Activated CD4-positive, alpha-beta T cell treated with anti-CD3 and anti-CD28 coated beads, Interleukin-2, Interleukin-4, amounts not matched to agents 100 ng/mL and 50 ng/mL, durations not matched to agents 16 hours and 8 hours (primary cell): ENCODE measurements at places on chromosomes 2 and 18.

- no peak for DNase-seq
Measured at GRCh38 chr2:197516393-197516761, 511 bp downstream of the MOB4 start.

GRCh38 chr2:143171817-143172216 is 42.6 kb downstream of the ARHGAP15 start:
- DNase-seq: no peak

DNA sequence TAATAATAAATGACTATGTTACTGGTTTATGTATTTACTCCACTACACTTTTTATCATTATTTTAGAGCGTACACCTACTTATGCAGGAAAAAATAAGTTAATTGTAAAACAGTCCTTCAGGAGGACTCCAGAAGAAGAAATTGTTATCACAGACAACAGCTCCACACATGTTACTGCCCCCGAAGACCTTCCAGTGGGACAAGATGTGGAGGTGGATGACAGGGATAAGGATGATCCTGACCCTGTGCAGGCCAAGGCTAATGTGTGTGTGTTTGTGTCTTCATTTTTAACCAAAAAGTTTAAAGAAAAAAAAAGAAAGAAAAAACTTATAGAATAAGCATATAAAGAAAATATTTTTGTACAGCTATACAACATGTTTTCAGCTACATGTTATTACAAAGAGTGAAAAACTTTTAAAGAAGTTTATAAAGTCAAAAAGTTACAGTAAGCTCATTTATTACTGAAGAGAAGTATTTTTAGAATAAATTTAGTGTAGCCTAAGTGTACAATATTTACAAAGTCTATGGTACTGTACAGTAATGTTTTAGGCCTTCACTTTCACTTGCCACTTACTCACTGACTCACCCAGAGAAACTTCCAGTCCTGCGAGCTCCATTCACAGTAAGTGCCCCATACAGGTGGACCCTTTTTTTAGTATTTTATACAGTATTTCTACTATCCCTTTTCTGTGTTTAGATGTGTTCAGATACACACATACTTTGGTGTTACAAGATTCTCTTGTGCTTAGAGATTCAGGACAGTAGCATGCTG is 7.5 kb downstream of the TGFBRAP1 start:
- DNase-seq: no peak

GRCh38 chr2:188511346-188511745 is 219.7 kb downstream of the GULP1 start:
- DNase-seq: no peak

DNA sequence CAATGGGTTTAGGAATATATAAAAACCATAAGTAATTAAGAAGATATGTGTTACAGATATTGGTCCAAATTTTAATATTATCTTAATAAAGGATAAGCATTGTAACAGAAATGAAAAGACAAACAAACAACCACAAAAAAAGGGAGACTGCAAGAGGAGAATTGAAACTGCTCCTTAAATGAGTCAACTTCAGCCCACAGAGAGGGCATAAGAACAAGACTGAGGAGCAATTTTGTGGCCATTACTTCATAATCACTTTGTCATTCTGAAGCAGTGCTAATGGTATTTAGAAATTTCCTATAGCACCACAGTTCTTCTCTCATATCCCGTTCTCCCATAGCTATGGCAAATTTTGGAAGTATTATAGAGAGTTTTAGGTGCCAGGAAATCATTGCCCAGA is 193.2 kb upstream of the HNMT start:
- DNase-seq: no peak

DNA sequence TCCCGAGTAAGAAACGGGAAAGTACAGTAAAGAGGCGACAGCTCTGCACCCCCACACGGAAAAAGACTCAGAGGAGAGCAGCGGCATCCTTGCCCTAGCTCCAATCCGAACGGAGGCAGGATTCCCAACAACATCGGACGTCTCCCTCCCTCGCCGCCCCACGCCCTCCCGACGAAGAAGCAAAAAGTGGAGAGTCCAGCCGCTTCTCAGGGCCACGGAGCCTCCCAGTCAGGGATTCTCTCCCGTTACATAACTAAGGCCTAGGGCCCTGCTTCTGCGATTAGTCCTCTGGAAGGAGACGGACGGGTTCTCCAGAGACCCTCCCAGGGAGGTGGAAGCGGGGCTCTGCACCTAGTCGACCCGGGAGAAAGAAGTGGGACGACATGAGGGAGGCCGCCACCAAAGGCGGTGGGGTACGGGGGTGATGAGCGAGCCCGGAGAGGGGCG is 587 bp downstream of the SUMO1 start:
- DNase-seq: peak; percentile 11

- no peak for DNase-seq
Measured at GRCh38 chr18:68803356-68803755, 5.5 kb downstream of the CCDC102B start.

DNA sequence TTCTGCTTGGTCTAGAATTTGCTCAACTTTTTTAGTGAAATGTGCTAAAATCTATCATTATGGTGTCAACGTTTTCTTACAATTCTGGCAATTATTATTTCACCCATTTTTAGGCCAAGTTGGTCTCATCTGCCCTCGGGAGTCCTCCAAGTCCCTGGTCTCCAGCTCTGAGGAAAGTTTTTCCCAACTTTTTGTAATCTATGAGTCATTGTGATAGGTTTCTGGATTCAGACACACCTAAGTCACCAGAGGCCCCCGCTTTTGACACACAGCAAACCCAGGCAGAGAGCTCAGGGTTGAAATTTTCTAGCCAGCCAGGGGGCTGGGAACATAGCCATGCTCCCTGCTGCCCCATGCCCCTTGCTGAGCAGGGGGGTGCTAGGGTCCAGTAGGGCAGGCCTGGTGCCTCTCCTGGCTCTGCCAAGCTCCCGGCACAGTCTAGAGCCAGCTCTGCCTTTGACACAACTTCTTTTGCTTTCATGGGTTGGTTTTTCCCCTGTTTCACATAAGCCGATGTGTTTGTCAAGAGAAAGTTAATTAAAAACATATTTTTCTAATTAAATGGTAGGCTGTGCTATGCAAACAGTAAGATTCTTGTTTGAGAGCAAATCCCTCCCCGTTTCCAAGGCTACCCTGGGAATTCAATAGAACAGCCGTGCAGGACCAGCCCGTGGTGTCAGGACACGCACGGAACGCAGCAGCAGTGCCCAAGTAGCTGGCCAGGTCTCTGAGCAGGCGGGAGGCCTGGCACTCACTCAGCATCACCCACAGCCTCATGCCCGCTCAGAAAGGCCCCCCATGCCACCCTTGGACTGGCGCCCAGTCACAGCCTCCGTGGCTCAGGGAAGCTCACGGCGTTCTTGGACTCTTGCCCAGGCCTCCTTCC is 25.5 kb upstream of the SNED1 start:
- no peak for DNase-seq

DNA sequence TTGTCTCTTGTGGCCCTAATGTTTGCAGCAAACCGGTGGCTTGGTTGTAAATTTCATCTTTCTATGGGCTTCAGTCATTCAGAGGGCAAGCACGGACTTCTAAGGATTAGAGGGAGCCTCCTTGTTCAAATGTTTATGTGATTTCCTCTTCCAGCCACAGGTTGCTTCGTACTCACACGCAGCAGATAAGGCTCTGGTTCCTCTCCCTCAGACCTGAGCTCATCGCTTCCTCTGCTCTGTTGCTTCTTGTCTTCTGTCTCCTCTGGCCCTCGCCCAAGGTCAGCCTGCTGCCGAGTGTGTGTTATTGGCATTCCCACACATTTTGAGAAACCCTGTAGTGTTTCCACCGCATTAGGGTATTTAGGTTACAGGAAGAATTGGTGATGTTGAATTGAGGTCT is 44.0 kb downstream of the MYL12B start:
- no peak for DNase-seq

DNA sequence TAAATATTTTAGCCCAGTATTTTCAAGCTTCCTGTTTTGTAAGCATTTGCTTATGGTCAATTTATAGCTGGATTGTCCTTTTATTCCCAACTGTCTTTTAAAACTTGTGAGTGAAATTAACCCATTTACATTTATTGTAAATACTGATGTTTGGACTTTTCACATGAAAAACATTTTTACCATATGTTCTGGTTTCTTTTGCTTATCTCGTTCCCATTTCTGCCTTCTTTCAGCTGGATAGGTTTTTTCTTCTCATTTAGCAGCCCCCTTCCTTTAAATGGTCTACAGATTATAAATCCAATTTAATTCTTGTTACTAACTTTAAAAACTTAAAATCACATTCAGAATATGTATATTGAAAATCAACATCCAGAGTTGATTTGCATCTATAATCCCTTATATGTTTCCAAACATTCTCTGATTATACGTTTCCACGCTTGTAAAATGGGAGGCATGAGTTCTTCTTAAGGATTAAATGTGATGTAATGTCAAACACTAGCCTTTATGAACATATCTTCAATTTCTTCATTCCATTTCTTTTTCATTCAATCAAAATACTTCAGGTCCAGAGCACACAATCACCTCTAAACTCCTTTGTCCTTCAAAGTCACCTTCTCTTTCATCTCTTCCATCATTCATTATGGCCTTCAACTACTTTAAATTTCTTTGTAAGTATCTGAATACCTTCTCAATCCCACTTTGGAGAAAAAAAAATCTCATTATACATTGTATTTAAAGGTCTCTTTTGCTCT is 1.1 kb upstream of the KDM3A start:
- no peak for DNase-seq

DNA sequence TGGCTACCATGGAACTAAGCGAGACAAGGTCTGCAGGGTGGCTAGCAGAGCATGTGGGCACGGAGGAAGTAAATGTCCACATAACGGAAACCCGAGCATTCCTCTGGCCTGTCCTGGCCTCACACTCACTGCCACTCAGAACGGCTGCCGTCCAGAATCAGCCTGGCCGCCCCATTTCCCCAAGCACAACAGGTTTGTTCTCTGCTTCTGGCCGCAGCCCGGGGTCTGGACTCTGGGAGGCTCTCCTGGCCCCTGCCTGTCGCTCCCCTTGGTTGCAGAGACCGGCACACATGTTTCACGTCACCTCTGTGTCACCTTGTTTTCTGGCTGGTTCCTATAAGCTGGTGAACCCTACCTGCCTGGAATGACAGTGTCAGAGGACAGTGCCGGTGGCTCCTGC is 69.3 kb downstream of the GLI2 start:
- DNase-seq: no peak

DNA sequence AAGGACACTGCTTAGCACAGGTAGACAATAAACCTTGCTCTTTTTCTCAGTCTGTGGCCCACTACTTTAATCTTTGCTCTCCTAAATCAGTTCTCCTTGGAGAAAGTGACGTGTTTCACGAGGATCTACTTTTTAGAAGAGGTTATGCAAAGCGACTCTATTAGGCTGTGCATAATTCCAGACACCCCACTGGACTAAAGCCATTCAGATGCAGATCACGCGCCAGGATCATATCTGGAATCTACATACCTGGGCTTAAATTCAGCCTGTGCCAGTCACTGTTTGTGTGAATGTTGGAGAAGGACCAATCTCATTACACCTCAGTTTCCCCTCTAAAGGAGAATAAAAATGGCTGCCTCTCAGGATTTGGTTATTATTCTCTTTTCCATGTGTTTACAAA is 413.0 kb upstream of the MYT1L start:
- DNase-seq: no peak

GRCh38 chr2:104866883-104867812 is 13.2 kb downstream of the POU3F3 start:
- DNase-seq: no peak

DNA sequence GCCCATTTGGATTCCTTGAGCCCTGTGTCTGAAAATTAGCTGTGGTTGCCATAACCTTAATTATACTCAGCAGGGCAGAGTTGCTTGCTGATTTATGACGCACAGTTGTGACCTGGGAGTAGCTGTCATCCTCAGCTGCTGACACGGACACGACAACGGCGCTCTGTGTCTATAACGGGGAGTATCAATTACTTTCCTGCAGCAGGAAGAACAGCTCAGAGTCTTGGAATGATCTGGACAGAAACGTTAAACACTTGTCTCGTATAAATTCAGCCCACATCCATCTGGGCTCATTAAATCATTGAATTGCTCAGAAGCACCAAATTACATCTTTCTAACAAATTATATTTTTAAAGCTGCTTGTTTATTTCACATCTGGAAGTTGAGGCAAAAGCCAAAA is 116.3 kb downstream of the SEPTIN10 start:
- DNase-seq: no peak

GRCh38 chr2:108560241-108560811 is 26.1 kb downstream of the LIMS1 start:
- no peak for DNase-seq

GRCh38 chr2:145410086-145410485 is 890.2 kb upstream of the ZEB2 start:
- no peak for DNase-seq

DNA sequence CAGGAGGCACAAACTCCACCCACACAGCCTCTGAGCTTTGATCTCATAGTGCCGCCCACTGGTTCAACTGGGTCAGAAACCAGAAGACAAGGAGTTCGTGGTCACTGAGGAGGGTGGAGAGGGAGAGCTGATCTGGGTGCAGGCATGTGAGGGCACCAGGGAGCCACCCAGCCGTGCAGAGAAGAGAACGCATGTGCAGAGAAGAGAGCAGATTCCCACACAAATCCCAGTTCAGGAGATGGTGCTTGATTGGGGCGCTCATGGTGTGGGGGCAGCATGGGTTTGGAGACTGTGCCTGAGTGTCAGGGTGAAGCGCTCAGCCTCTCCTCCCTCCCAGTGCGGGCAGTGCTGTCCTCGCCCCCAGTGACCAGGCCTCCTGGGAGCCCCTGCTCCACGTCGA is 375.2 kb upstream of the MYT1L start:
- no peak for DNase-seq

DNA sequence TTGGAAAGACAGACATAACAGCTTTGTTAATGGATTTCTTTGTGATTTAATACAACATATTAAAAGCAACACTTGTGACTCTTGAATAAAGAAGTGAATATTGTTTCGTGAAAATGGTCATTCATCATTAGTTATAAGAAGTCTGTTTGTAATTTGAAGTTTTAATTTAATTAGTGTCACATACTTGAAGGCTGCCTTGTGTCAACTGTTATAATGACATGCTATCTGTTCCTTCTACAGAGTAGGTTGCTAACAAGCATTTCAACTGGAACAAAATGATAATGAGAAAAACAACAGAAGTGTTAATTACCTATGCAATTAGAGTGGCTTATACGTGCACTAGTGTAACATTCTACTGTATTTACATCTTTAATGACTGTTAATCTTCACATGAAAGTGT is 624.7 kb downstream of the LRP1B start:
- DNase-seq: no peak

- DNase-seq: peak; percentile 40
Measured at GRCh38 chr2:31217465-31218200, at the start of gene CAPN14. TSS of gene CAPN14 (minus strand) at chr2:31217515. CDS start at chr2:31205447, 12,068 bp downstream.

- peak; percentile 67 for DNase-seq
Measured at GRCh38 chr2:236569573-236569973, at the start of gene ACKR3. TSS of gene ACKR3 (plus strand) at chr2:236569825. CDS start at chr2:236580466, 10,641 bp downstream.

- DNase-seq: peak; percentile 50
Measured at GRCh38 chr18:45962461-45962860, 4.7 kb downstream of the EPG5 start.

DNA sequence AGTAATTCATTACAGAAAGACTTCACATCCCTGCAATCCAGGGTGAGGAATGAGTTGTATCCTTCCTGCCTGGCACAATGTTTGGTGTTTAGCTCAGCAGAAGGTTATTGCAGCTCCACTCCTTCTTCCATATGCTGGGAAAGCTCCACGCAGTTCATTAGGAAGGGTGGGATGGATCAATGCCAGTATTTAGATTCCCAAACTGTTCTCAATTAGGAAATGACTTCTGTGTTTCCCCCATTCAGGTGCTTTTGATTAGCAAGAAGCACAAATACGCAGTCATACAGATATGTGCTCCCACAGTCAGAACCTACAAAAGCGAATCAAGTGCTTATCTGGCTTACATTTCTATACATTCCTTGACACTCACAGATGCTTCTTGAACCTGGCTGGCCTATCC is 340.6 kb downstream of the NYAP2 start:
- DNase-seq: no peak
